ENCODE measurements at places on chromosomes 13 and 19.

- no peak for DNase-seq
These were observed 2758.2 kb downstream of the PCDH9 start for GRCh38 chr13:64471916-64472315.

- no peak for DNase-seq
These were observed 149.0 kb downstream of the LMO7 start for GRCh38 chr13:75785130-75785529.

DNA sequence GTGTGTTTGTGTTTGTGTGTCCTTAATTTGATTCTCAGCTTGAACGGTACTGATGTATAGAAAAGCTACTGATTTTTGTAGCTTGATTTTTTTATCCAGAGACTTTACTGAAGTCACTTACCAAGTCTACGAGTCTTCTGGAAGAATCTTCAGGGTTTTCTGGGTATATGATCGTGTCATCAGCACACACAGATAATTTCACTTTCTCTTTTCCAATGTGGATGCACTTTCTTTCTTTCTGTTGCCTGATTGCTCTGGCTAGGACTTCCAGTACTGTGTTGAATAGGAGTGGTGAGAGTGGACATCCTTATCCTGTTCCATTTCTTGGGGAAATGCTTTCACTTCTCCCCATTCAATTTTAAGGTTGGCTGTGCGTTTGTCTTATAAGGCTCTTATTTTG is 7.9 kb upstream of the LILRB1 start:
- no peak for DNase-seq

DNA sequence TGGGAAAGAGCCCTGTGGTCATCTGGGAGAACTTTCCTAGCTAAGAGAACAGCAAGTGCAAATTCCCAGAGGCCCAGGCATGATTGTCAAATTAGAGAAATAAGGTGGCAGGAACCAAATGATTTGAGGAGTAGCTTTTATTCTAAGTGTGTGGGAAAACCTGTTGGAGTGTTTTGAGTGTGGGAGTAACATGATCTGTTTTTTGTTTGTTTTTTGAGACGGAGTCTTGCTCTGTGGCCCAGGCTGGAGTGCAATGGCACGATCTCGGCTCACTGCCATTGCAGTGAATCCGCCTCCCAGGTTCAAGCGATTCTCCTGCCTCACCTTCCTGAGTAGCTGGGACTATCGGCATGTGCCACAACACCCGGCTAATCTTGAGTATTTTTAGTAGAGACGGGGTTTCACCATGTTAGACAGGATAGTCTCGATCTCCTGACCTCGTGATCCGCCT is 2.4 kb downstream of the SAE1 start:
- no peak for DNase-seq

GRCh38 chr19:2797280-2797679 is 12.0 kb downstream of the THOP1 start:
- DNase-seq, result no peak

GRCh38 chr19:46049597-46049996 is 8.8 kb upstream of the IGFL4 start:
- no peak for DNase-seq

All from NCI-H2171 (cell line).